ENCODE measurements at places on chromosomes 2 and 18.

GRCh38 chr2:111624411-111625156 lies 259.4 kb downstream of the ANAPC1 start:
- DNase-seq: no peak

DNA sequence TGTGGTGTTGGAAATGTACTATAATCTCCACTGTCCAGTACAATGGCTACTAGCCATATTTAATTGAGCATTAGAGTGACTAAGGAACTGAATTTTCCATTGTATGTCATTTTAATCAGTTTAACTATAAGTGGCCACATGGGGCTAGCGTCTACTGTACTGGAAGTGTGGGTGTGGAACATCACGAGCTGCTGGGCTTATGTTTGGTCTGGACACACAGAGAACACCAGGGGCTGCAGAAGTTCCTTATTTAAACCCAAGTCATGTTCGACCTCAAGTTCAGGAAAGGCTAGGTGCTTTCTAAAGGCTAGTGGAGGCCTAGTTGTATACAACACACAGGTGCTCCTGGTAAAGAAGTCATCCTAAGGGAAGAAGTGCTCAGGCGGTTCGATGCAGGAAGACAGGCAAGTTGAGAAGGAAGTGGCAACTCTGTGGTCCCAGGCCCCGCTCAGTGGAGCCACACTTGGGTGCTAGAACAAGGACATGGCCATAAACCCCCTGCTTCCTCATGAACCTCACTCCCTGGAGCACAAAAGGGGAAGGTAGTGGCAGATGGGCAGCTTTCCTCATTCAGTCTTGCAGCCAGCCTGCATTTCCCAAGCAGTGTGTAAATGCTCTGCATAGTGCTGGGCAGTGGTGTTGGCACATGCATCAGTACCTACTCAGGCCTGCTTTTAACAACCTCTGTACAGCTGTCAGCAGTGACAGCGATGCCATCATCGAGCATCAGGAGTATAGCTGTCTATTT lies 13.3 kb downstream of the LGALSL start:
- peak; percentile 80 for DNase-seq

- DNase-seq: no peak
These were observed 44.5 kb upstream of the MYCN start for GRCh38 chr2:15895615-15896469.

GRCh38 chr2:128197059-128197458 lies 106.1 kb downstream of the UGGT1 start:
- DNase-seq: no peak

DNA sequence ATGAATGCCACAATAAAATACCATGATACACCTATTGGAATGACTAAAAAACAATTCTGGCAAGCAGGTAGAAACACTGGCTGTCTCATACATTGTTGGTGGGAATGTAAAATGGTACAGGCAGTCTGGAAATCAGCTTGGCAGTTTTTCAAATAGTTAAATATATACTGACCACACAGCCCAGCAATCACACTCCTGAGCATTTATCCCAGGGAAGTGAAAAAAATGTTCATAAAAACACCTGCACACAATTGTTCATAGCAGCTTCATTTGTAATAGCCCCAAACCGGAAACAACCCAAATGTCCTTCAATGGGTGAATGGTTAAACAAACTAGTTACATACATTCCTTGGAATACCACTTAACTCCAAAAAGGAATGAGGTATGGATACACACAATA lies 137.2 kb downstream of the TFCP2L1 start:
- DNase-seq: no peak
